ENCODE measurements at places on chromosomes 6 and 20. TPM values are rescaled to one million over a fixed set of nuclear protein-coding genes. Genes with fewer than 3 reads are reported as not detected.

IL17F gene
- 12.9 TPM for polyA plus RNA-seq

PRICKLE4 gene
- polyA plus RNA-seq, result not detected

GPX5 gene
- not detected for polyA plus RNA-seq

CEP85L gene
- polyA plus RNA-seq, result 13.3 TPM

PHACTR2 gene
- 121 TPM for polyA plus RNA-seq

DNAH8 gene
- polyA plus RNA-seq, result not detected

PET117 gene
- 23.1 TPM for polyA plus RNA-seq

Data from Purkinje cell (primary cell).